Esophagus squamous epithelium (tissue), 5 donors: ENCODE measurements at places on chromosomes 16 and 17.

DNA sequence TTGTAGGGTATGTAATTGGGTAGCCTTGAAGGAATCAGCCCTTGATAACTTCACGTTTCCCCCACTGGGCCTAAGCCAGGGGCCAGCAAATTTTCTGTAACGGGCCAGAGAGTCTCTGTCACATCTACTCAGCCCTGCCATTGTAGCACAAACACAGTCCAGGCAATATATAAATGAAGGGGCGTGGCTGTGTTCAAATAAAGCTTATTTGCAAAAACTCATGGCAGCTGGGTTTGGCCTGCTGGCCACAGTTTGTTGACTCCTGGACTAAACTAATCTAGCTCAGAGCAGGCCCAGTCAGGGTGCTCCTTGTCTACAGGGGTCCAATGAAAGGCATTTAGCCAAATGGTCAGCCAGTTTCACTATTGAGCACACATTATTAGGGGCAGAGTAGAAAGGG lies 141.6 kb downstream of the CCDC182 start:
- DNase-seq: no peak

DNA sequence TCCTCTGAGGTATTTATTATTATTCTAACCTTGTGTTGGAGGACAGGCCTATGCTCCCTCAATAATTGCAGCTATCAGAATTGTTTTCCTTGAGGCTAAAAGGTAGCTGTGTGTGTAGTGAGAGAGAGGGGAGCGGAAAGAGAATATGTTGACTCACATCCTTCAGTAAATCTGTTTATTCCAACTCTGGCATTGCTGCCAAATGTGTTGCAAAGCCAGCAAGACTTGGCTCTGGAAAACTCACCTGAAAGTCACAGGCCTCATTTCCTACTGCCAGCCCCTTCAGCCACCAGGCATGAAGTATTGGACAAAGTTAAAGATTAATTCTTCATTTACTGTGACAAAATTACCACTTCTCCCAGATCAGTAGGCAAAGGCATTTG lies 9.6 kb downstream of the CA10 start:
- no peak for DNase-seq

- no peak for DNase-seq
These were observed 25.2 kb upstream of the TNS4 start for GRCh38 chr17:40526668-40527067.

DNA sequence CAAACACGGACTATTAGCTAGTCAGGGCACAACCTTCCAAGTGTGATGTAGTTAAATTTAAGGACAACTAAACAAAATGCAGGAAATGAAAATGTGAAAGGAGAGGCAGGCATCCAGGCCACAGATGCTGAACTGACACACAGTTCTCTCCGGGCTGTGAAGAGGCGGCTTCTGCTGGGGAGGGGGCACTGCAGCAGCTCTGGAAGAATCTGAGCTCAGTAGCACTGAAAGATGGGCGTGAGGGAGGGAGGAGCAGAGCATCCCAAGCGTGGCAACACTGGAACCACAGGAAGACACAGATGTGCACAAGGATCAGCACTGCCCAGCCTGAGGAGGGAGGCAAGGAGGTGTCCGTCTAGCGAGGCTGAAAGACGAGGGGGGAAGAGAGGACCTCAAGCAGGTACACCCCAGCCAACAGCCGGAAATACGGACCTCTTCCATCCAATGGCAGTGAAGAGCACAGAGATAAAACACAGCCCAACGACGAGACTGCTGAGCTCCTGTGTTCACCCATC lies 11.4 kb downstream of the MBTPS1 start:
- no peak for DNase-seq

GRCh38 chr16:68756239-68756915 lies 19.3 kb downstream of the CDH1 start:
- DNase-seq: no peak

GRCh38 chr16:21250072-21250923 lies 16.8 kb downstream of the ANKS4B start:
- DNase-seq: no peak

DNA sequence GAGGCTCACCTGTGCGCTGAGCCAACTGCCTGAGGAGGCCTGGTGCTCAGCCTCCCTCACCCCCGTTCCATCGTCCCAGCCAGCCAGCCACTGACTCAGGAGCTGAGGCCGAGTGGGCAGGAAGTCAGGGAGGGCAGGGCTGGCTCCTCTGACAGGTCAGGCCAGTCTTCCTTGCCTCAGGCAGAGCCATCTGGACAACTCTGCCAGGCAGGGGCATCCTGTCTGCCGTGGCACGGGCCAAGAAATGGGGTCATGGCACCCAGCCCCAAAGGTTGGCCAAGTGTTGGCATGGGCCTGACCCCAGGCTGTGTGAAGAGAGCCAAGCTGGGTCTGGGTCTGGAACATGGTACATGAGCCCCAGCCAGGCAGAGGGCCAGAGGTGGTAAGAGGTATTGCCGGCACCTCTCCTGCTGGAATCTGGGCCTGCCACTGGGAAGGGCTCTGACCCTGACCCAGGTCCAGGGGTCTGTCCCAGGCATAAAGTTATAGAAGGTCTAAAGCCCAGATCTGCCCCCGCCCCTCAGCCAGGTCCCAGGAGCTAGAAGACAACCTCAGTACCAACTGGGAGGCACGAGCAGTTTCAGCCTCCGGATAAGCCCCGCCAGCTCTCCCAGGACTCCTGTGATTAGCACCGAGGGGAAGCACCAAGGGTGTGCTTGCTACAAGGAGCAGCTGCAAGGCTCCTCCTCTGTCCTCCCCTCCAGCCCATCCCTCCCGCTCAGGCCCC lies 2.5 kb upstream of the VASN start:
- no peak for DNase-seq

GRCh38 chr16:46986896-46987295 lies 13.4 kb upstream of the DNAJA2 start:
- no peak for DNase-seq

DNA sequence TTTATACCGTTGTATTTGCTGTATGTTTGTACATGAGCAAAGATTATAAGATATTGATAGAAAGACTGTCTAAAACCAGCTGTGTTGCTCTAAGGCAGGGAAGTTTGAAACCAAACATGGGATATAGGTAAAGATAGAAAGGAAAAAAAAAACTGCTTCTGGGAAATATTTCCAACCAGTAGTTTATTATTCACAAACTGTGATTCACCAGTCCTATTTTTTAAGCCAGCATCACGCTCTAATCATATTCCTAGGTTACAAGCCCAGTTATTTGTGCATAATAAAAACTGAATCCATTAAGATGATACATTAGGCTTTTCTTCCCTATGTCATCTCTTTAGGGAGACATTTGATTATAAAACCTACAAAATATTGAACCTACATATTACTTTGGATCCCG lies 4.0 kb downstream of the ERN1 start:
- no peak for DNase-seq

DNA sequence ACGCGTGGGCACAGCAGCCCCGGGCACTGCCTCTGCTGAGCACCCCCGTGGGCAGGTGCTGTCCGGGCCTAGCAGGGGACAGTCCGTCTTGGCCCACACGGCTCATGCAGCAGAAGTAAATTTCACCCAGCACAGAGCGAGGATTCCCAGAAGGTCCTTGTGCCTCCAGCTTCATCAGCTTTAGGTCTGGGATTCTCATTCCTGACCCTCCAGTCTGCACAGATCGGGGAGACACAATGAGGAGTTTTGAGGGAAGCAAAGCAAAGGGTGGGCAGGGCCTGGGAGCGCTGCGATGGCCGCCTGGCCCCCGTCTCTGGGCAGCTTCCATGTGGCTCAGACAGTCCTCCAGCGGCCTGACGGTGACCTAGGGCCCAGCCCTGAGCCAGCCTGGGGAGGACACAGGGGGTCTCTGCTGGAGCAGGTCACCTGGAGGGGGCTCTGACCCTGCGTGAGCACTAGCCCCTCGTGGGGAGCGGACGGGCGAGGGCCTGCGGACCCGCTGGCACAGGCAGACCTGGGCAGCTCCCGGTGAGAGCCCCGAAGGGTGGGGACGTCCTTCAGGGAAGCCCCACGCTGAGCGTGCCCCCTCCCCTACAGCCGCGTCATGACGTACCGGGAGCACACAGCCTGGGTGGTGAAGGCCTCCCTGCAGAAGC lies 30.7 kb upstream of the CHMP6 start:
- no peak for DNase-seq

DNA sequence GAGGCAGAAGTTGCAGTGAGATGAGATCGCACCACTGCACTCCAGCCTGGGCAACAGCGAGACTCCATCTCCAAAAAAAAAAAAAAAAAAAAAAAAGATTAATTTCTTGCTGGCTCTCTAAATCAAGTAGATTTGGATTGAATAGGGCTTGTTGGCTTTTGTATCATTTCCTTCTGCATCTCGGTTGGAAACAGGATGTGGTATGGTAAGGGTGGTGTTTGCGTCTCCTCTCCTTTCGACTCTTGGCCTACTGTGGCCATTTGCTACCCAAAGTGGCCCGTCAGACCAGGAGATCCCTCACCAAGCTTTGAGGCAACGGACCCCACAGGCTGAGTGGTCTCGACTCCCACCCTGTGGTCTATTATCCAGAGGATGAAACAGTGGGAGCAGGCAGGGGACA lies 168.0 kb upstream of the IRX3 start:
- no peak for DNase-seq

DNA sequence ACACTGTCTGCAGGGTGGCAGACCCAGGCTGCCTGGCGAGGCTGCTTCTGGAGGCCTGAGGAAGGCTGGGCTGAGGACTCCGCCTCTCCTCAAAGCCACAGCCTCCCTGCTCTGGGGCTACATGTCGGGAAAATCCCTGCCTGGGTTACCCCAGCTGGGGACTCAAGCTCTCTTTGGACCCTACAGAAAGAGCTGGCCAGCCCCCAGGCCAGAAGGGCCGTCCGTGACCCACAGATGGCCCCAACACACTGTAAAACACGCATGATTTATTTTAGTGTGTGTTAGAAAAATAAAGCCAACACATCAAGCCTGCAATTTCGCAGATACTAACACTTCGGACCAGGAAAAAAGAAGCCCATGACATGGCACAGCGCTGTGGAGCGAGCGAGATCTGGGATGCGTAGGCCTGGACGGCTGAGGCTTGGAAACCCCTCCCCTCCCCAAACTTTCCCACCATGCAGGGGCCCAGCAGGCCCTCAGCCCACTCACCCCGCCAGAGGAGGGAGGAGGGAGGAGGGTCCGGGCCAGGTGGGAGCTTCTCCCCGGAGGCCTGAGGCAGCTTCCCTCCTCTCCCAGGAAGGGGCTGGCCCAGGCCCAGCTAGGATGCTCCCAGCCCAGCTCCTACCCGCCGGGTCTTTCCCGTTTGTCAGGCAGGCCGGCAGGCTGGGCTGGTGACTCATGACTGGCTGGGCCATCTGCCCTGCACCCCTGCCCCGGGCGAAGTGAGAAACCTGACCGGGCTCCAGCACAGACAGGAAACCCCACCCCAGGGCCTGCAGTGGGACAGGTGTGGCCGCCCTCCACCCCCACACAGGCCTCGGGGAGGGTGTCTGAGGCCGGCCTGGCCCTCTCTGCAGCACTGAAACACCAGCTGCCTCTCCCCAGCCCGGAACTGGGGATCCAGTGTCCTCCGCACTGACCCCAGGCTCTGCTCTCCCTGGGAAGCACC lies 34.1 kb upstream of the SLC38A10 start:
- peak; percentile 46 for DNase-seq

- DNase-seq: no peak
These were observed 4.2 kb downstream of the SLX4 start for GRCh38 chr16:3607161-3607560.

GRCh38 chr17:14199601-14200000 lies 37.1 kb downstream of the CDRT15 start:
- DNase-seq: no peak

GRCh38 chr17:41932816-41933389 lies 2.5 kb downstream of the ODAD4 start:
- no peak for DNase-seq

DNA sequence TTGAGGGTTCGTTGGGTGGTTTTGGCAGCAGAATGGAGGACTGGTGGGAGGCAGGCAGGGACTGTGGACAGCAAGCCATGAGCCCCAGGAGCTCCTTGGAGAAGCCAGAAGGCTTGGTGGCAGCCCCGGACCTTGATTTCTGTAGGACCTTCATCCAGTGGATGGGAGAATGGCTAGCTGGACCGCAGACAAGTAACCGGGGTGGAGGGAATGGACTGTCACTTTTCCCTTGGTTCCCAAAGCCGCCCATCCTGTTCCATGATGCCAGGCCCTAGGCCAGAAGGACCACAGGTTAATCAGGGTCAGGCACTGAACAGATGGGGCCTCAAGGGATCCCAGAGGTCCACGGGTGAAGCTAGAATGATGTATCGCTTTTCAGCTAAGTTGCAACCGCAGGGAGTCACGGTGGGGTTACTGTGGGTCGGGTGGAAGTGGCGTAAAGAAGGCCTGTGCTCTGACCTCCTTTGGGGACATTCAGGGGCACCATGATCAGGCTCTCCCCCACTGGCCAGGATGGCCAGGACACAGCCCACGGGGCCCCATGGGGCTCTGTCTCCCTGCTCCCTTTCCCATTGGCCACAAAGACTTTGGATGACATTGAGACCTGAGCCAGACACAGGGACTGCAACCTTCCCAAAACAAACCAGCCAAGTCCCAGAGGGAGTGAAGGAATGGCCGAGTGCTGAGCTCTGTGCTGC lies 66.9 kb upstream of the MRTFB start:
- DNase-seq: no peak

GRCh38 chr17:81025065-81025740 lies 9.7 kb upstream of the BAIAP2 start:
- no peak for DNase-seq

- DNase-seq: no peak
These were observed 27.5 kb downstream of the ZFHX3 start for GRCh38 chr16:73020409-73020884.

GRCh38 chr17:75361996-75362395 lies 43.5 kb downstream of the GRB2 start:
- no peak for DNase-seq

- DNase-seq: no peak
These were observed 2.0 kb downstream of the SIAH1 start for GRCh38 chr16:48383009-48383876.

- no peak for DNase-seq
These were observed 35.2 kb downstream of the ARHGAP23 start for GRCh38 chr17:38463451-38463858.

- no peak for DNase-seq
These were observed 13.9 kb upstream of the TNRC6C start for GRCh38 chr17:77944390-77945222.

DNA sequence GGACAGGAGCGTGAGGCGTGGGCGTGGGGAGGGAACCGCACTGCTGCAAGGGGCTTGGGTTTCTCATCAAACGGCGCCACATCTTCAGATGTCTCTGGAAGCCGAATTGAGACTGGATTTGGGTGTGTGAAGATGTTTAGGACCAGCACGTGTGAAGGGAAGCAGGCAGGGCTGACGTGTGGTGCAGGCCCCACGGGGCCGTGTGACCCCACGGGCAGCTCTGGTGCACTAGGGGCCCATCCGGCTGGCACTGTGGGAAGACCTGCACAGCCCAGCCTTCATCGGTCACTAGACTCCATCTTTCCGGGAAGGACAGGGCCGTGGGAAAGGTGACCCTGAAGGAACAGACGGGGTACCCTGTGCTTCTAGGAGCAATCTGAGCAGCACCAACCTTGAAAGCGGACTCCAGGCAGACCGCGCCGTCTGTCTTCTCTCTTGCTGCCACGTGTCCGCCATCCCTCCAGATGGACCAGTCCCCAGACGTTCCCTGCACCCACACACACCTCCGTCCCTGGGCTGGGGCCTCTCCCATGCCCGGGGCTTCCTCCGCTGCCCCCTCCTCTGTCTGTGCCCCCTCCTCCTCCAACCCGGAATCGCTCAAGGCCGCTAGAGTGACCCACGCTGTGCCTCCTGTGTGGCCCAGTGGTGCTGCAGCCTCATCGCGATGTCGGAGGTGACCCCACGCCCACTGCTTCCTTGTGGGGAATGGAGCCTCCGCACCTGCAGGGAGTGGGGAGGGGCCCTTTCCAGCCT lies 23.4 kb upstream of the CBFA2T3 start:
- DNase-seq: no peak
